ENCODE measurements at places on chromosomes 3 and 15.

DNA sequence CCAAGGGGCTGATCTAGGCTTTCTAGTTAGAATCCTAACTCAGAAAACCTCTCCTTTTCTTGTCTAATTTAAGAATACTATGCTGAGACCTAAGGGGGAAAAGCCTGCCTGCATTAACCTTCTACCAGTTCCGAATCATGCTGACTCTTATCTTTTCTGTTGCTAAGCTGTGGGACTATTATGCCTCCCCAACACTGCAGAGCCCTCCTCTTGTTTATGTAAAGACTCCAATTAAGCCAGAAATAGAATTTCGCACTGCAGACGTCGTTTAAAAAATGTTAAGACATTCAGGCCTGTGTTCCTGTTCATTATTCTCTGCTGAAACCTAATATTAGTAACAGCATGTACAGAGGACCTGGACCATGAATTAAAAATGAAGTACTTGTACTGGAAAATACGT is 310.6 kb upstream of the ATP11B start:
- DNase-seq, result no peak

GRCh38 chr3:78634316-78634715 is 1133.5 kb downstream of the ROBO1 start:
- DNase-seq, result no peak

DNA sequence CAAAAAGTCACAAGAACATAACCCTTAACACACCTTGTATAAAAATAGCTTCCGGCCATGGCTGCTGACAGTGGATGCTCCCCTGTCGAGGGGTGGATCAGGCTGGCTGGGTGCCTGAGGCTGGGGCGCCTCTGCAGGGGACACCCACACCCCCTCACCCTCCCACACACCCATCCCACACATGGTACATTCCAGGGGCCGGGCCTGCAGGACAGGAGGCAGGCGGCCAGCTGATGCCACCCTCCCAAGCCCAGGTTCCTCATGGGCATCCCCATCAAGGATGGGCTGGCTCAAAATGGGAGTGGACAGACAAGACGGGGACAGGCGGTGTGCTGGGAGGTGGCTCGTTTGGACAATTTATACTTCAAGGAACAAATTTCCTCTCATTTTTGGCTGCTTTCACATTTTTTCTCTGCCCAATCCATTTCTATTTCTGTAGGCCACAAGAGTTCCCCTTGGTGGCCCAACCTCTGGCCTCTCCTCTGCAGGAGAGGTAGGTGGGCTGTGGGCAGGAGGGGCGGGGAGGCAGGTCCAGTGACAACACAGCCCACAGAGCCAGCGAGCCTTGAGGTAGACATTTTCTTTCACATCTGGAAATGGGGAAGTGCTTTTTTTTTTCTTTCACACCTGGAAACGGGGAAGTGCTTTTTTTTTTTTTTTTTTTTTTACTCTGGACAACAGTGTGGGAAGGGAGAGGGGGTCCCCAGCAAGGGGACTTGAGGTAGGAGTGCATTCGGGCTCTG is 23.3 kb downstream of the RNU5B-1 start:
- DNase-seq, result no peak

DNA sequence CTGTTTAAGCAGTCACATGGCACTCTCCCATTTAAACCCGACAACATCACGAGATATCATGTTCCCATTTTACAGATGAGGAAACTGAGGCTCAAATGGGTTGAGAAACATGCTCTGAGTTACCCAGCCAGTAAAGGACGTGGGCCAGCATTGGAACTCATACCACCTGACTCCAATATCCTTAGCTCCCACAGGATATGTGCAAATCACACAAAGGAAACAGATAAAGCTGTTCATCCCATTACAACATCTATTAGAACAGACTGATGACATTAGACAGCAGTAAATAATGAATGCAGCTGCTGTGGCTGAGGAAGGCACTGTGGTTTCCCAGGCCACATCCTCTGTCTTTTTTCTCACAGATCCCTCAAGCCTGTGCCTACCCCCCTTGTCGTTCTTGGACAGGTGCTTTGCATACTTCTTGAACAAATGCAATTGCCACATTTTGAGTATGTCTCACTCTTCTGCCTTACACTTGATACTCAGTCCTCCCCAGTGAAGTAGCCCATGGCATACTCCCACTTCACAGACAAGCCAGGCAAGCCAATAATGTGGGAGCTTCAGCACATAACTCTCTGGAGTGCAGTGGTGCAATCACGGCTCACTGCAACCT is 17.7 kb downstream of the FRMD4B start:
- no peak for DNase-seq

DNA sequence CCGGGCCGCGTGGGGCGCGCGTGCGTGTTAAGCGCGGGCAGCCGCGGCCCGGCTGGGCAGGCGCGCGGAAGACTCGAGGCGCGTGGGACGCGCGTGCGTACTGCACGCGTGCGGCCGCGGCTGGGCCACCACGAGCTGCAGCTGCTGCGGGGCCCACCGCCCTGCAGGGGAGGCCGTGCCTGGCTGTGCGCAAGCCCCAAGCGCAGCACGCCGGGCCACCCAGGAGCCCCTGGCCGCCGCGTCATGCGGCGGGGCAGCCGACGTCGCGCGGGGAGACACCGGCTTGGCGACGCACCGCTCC is 590 bp upstream of the TRIM71 start:
- DNase-seq, result no peak

GRCh38 chr3:194565597-194566190 is 67.5 kb downstream of the TMEM44 start:
- DNase-seq, result no peak

- DNase-seq, result no peak
Observed at GRCh38 chr15:77503240-77503639, 82.6 kb downstream of the HMG20A start.

DNA sequence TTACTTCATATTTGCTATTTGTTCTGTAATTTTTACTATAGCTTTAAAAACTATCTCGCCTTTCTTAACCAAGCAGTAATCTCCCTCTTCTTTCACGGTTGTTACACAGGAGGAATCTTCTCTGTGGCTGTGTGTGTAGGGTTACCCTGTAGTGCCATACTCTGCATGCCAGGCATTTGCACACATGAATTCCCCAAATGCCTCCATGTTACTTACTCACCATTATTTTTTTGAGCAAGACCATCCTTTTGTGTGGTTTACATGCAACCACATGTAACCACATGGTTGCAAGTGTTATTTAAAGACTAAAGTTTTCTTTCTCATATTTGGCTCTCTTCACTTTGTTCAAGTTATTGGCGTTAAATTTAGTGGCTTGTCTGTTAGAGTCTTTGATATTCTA is 45.5 kb downstream of the HPS3 start:
- no peak for DNase-seq

- DNase-seq, result no peak
Observed at GRCh38 chr3:13823692-13824091, 56.2 kb downstream of the WNT7A start.

DNA sequence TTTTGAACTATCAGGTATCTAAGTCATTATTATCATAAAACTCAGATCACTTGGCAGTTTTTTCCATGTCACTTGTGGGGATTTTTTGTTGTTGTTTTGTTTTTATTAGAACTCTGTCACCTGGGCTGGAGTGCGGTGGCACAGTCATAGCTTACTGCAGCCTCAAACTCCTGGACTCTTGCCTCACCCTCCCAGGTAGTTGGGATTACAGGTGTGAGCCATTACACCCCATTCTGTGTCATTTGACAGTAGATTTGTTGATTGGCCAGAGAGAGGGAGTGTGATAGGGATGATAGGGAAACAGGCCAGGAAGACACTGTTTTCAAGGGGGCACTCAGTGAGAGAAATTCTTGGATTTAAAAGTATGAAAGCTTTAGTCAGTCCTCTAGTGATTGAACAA is 54.7 kb upstream of the SCAANT1 start:
- no peak for DNase-seq

GRCh38 chr3:152480282-152480953 is 211.7 kb downstream of the MBNL1 start:
- DNase-seq, result no peak

GRCh38 chr15:97995192-97995591 is 34.7 kb downstream of the ARRDC4 start:
- no peak for DNase-seq

DNA sequence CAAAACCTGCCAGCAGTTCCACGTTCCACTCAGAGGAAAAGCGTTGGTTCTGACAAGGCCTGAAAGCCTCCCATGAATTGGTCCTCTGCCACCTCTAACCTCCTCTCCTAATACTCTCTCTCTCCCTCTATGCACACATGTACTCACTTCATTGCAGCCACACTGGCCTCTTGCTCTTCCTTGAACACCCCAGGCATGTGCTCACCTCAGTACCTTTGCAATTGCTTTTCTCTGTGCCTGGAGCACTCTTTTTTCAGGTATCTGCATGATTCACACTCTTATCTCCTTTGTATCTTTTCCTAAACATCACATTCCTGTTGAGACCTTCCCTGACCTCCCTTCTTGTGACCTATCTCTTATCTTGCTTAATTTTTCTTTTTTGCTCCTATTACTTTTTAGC is 178.2 kb upstream of the FEZF2 start:
- DNase-seq, result no peak

- no peak for DNase-seq
Observed at GRCh38 chr3:72912532-72912931, 24.7 kb downstream of the GXYLT2 start.

DNA sequence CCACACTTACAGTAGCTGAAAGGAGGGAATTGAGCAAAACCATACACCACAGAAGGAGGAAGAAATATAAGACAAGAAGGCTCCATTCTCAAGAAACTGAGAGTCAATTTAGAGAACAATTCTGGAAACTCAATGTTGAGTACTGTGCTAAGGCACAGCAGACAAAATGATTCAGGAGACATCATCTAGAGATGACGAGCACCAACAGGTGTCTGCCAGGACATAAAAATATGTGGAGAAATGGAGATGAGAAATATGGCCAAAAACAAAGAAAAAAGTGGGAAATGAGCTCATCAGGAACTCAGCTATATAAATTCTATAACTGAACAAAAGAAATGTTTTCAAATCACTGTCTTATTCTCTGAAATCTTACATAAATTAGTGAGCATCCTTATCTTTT is 343.7 kb downstream of the ERC2 start:
- DNase-seq, result no peak

GRCh38 chr3:76990606-76991005 is 49.3 kb upstream of the ROBO2 start:
- no peak for DNase-seq

GRCh38 chr3:49277383-49277775 is 347 bp upstream of the C3orf62 start:
- no peak for DNase-seq

DNA sequence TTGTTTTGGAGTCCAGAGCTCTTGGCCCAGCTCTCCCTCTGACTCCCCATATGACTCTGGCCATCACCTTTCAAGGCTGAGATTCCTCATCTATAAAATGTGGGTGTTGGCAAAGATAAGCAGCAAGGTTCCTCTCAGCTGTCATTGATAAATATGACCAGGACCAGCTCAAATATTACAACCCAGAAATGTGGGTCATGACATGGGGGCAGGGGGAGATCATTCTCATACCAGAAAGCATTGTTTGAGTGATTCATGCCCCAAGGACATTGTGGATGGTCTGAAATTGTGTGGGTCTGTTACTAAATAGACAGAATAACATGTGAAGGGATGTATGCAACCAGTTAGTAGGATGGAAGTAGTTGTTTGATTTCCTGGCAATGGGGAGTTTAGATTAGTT is 13.9 kb downstream of the UPK1B start:
- no peak for DNase-seq
